ENCODE measurements at places on chromosomes 12 and 14. TPM values are rescaled to one million over a fixed set of nuclear protein-coding genes. Genes with fewer than 3 reads are reported as not detected.

DNA sequence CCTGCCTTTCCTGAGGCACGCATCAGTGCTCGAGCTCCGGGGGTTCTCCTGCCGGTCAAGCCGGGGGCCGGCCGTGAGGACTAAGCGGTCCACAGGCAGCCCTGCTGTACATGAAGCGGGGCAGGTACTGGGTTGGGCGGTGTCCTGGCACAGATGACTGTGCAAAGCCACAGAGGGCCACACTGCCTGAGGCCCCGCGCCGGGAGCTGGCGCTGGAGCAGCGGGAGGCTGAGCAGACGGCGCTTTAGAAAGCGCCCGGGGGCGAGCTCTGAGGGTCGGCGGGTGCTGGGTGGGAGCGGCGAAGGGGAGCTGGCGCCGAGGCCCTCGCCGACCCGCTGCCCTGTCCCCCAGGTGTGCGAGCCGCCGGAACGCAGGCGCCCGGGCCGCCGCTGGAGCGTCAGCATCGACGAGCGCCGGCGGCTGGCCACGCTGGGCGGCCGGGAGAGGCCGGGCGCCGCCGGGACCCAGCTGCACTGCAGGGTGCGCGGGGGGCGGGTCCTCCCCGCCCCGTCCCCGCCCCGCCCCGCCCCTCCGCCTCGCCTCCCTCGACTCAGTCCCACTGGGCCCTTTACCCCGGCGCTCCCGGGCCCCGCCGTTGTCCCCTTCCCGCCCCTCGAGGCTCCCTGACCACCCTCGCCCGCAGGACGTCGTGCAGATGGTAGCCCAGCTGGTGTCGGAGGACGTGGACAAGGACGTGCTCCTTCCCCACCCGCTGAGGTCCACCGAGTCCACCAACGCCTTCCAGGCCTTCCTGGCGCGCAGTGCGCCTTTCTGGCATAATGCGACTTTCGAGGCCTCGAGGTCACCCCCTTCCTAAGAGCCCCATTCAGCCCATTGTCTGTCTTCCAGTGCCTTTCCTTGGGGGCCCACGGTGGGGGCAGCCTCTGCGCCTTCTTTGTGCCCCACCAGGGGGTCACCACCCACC, 8.3 kb upstream of the MTA1 start:
- peak; percentile 27 for DNase-seq

DNA sequence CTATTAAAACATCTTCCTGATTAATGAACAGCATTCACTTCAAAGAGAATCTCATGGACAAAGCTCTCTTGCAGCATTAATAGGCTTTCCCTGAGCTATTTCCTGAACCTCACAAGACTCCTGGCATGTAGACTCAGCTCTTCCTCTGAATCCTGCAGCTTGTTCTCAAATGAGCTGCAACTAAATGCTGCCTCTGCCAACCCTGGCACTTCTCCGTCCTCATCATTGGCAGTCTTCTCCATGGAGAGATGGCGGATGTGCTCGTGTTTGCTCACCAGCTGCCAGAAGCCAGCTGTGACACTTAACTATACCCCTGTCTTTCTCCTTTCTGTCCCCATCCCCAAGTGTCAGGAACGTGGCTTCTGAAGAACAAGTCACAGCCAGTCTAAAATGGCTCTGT, 232.1 kb downstream of the FOXN3 start:
- DNase-seq = no peak

The KRT72 gene
- not detected for total RNA-seq

The ATF7 gene
- total RNA-seq = 40.8 TPM

GRCh38 chr14:52175982-52176502, 91.5 kb upstream of the PTGDR start:
- no peak for DNase-seq

DNA sequence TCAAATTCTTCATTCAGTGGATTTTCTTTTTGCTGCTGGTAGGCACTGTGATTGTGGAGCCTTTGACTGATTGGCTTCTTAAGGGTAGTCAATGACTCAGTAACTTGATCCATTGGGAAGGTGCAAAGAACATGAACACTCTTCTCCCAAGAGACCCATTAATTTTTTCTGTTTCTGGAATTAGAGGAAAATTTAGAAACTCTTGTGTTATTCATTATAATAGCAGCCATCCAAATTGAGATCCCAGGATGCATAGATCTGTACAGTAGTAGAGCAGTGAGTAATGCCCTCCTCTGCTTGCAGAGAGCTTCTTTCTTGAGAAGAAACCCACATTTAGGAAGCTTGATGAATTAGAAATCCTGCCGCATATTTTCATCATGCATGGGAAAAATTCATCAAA, 63.9 kb downstream of the MYRFL start:
- DNase-seq = no peak

The MYRFL gene
- not detected for total RNA-seq

The TMPRSS12 gene
- not detected for total RNA-seq

- peak; percentile 32 for DNase-seq
Measured at GRCh38 chr14:102085488-102085887, 1.4 kb downstream of the HSP90AA1 start.

DNA sequence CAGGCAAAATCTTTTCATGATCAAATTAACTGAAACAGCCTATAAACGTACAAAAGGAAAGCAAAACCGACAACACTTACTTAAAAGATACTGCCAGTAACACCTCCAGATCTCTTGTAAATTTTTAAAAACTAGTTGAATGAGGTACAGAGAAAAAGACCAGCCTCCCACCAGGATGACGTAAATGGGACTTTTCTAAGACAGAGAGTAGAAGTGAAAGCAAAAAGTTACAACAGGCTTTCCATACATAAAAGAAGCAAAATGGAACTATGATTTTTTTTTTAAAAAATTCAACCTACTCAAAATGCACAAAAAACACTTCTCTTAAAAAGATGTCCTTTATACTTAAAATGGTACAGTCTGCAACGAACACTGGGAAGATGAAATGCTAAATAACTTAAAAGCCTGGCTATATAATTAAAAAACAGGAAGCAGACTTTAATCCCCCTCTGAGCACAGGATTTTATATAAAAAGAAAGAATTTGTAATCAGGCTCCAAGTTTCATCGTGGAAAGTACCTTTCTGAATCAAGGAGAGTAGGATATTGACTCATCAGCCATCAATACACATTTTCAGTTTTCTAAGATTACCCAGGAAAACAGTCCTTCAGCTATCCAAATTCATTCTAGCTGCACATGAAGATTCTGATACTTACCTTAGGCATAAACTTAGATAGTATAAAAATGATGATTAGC, 14.2 kb upstream of the MYO1A start:
- DNase-seq = no peak

- no peak for DNase-seq
Measured at GRCh38 chr12:107536613-107537012, 149.0 kb upstream of the PWP1 start.

GRCh38 chr12:112635036-112635435, 156.5 kb upstream of the RPH3A start:
- no peak for DNase-seq

GRCh38 chr12:31118347-31119191, 44.9 kb downstream of the DDX11 start:
- DNase-seq = no peak

DNA sequence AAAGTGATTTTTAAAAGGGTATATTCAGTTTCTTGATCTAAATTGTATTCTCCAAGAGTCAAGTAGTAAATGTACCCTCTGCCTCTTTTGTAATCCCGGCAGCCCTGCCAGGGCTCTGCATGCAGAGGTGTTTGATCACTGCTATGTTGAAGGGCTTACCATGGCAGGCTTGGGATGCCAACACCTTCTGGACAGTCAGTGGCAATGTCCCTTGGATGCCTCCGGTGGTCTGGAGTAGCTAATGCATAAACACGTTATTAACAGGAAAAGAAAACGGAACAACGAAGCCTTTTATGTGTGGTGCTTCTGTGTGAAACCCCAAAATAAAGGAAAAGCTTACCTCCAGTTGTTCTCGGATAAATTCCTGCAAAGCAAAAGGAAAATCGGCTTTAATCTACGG, 19.9 kb downstream of the EIF2B2 start:
- DNase-seq = peak; percentile 36

GRCh38 chr12:12511895-12512711, 50.6 kb downstream of the DUSP16 start:
- DNase-seq = no peak

- no peak for DNase-seq
Measured at GRCh38 chr12:83016991-83017390, 330.3 kb downstream of the TMTC2 start.

GRCh38 chr14:31166271-31166561, 41.4 kb downstream of the HECTD1 start:
- peak; percentile 27 for DNase-seq

The TMEM30B gene
- total RNA-seq = 0.22 TPM

DNA sequence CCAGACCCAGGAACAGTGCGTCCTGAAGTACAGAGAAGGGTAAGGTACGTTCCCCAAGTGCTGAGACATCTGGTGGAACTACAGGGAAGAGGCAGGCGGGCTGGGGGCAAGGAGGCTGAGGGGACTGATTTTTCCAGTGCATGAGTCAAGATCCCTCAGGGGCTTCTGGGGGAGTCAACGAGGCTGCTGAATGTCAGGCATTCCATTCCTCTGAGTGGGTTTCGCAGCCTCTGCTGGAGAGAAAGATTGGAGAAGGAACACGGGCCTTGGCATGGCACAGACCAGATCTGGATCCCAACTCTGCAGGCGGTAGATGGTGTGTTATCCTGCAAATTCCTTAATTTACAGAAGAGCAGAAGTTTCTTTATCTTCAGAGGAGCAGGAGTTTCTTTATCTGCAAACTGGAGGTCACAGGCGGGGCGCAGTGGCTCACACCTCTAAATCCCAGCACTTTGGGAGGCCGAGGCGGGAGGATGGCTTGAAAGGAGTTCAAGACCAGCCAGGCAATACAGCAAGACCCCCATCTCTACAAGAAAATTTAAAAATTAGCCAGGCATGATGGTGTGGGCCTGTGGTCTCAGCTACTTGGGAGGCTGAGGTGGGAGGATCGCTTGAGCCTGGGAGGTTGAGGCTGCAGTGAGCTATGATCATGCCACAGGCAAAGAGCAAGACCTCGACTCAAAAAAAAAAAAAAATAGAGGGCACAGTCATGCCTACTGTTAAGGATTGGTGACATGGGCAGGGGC, 132.6 kb upstream of the MAP1LC3B2 start:
- peak; percentile 88 for DNase-seq

The CKB gene
- 5.7 TPM for total RNA-seq

- DNase-seq = peak; percentile 59
Measured at GRCh38 chr14:103104654-103105452, 10.3 kb downstream of the EXOC3L4 start.

DNA sequence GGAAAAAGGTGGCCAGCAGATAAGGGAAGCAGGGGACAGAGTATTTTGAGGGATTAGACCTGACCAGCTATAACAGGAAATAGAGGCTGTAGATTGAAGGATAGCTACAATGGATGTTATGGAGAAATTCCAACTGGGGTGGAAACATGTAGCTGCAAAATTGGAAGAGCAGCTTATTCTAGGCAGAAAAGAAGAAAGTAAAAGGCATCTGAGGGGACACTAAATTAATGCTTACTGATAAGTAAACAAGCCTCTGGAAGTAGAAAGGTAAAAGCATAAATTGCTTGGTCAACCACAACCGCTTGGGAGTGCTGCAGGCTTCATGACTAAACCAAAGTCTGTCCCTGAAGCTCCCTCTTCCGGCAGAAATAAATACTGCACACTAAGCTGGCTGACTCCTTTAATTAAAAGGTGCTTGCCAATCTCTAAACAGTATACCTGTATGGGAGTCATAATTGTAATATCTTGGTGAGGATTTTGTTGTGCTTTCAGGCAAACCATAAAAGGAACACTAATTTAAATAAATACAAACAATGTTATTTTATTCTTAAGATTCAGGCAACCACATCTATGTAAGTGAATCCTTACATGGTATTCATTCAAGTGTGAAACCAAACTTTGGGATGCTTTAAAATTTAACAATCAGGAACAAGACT, 7.7 kb downstream of the UBC start:
- DNase-seq = peak; percentile 95

DNA sequence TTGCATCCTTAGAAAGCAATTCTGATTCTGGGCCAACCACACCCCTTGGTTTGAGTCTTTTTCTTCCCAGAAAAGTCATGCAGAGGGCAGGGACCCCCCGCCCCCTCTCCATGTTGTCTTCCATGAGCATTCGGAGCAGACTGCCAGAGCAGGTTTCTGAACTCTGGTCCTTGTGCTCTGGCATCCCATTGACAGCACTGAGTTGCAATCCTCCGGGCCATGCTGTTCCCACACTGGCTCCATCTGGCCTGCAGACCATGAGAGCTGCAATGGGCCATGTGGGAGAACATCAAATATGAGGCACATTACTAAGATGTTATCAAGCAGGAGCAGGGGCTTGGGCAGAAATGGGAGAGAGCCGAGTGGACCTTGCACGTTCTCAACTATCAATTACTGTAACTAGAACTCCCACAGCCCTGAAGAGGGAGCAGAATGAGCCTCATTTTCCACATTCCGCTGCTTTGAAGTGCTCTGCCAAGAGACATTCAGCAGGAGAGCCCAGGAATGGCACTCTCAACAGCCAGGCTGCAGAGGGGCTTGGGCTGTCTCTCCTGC, 157.4 kb downstream of the STXBP6 start:
- no peak for DNase-seq

GRCh38 chr12:52975820-52976573, 27.1 kb downstream of the KRT18 start:
- peak; percentile 82 for DNase-seq
